Stimulated activated CD4-positive, alpha-beta T cell treated with anti-CD3 and anti-CD28 coated beads, Interleukin-15, amount 100 ng/mL, for 1 hour (primary cell): ENCODE measurements at places on chromosomes 6 and 20.
A peak's percentile ranks its signal among the peaks of the same experiment; 100 is the strongest.

- DNase-seq, result no peak
Measured at GRCh38 chr6:140311146-140311545, 936.7 kb upstream of the CITED2 start.

DNA sequence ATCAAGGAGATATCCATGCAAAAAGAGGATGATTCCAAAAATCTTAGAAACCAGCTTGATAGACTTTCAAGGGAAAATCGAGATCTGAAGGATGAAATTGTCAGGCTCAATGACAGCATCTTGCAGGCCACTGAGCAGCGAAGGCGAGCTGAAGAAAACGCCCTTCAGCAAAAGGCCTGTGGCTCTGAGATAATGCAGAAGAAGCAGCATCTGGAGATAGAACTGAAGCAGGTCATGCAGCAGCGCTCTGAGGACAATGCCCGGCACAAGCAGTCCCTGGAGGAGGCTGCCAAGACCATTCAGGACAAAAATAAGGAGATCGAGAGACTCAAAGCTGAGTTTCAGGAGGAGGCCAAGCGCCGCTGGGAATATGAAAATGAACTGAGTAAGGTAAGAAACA lies 10.1 kb upstream of the SNRNP48 start:
- DNase-seq, result no peak

- DNase-seq, result no peak
Measured at GRCh38 chr6:31776485-31776988, 591 bp downstream of the VWA7 start.

DNA sequence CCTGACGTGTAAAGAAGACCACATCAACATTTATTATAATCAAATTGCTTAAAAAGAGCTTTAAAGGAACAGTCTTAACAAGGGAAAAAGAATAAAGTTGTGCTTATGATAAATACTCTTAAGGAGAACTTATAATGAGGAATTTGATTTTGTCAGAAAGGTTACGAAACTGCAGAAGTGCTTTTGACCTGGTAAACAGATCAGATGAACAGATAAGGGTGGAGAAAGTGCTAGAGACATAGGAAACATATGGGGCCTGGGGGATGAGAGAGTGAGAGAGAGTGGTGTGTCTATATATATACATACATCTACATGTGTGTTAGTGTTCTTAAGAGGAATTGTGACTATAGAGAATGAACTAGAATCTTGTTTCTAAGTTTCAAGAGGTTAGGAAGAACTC lies 186.2 kb upstream of the GJE1 start:
- DNase-seq, result no peak

DNA sequence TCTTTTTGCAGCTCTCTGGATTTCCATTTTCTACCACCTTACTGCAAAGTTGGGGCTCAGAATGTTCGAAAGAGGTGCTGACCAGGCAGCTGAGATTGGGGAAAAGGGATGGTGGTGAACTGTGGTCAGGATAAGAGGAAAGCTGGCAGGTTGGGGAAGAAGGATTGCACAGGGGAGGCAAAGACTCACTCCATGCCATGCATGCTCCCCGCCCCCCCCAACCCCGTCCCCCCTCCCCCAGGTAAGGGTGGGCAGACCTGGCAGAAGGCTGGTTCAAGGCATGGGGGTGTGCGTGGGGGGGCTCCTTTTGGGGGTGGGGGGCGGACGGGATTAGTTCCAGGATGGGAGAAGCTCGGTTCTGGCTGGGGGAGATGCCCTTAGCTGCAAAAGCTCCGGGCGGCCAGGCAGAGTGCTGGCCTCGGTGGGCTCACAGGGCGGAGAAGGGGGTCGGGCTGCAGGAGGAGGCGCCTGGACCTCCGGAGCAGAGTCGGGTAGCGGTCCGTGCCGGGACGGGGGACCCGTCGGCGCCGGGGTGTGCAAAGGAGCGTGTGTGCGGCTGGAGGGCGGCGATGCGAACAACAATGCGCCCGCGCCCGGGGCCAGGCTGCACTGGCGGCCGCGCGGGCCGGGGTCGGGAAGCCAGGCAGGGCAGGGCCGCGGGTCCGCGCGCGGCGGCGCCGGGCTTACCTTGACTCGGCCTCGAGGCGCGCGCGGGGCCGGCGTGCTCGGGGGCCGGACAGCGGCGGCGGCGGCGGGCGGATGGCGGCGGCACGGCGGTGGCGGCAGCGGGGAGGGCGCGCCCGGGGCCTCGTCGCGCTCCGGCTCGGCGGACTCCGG lies 880 bp downstream of the ADNP start:
- peak; percentile 6 for DNase-seq

GRCh38 chr20:48523191-48523995 lies 304.4 kb downstream of the PREX1 start:
- DNase-seq, result no peak

DNA sequence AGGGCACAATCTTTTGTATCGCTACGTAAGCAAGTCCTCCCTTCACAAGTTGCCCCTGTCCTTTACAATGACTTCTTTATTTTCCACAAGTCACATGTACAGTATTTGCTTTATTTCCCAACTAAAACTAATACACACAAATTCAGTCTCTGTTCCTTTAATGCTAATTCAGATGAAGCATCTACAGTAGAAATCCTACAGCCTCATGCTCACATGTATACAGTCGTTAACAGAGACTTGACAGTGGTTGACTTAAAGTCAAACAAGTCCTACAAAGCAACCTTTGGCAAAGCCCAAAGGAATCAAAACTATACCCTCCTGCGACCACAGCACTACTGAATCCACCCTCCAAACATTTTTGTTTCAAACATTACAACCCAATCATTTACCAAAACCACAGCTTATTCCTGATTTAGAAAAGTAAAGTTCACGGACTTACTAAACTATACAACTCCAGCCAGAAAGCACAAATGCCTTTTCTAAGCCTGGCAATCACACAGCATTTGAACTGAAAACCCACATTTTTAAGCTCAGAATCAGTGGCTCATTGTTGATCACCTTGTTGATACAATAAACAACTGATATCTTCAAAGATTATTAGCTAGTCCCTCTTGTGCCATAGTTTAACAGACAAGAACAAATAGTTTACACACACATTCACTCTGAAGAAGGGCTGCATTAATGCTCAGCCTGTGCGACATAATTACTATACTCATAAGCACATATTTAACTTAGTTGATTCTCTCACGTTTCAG lies 70.9 kb upstream of the NHSL1 start:
- DNase-seq, result no peak

DNA sequence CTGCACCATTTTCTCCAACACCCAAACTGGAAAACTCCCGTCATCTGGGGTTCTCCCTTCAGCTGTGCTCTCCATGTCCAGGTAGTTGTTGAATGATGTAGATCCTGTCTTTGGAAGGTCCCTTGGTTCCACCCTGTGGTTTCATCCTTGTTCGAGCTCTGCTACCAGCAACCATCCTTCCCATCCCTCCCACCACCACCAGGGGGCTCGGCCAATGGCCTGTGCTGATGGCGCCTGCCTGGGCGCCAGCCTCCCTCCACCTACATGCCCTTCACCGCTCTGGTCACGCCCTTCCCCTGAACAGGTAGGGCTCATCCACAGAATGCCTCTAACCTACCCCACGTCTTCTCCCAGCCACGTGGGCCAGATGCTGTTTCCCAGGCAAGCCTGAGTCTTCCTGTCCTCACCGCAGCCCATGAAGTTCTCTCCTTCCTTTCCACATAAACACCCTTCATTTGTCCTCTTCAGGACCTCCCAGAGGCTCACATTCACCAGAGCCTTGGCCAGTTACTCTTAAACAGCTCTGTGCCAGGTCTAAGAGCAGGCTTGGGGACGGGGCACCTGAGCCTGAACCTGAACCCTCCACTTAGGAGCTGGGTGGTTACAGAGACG lies 75.1 kb upstream of the DUSP22 start:
- no peak for DNase-seq

DNA sequence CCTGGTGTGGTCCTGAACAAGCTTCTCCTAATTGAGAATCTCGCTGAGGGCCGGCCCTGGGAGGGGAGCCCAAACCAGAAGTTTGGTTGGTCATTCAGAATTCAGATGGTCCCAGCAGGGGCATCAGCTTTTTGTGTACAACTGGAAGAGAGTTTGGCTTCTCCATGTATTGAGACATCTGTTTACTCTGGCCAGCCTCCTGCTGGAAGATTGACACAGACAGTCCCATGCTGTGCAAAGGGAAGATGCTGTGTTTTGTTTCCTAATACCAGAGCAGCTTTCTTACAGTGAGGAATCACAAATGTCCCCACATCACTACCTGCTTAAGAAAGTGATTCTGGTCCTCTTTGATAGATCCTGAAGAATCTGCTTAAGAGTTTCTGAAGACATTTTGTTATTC lies 97.8 kb downstream of the PLEKHG1 start:
- DNase-seq, result no peak

- no peak for DNase-seq
Measured at GRCh38 chr6:89037141-89037900, 43.2 kb upstream of the PNRC1 start.

DNA sequence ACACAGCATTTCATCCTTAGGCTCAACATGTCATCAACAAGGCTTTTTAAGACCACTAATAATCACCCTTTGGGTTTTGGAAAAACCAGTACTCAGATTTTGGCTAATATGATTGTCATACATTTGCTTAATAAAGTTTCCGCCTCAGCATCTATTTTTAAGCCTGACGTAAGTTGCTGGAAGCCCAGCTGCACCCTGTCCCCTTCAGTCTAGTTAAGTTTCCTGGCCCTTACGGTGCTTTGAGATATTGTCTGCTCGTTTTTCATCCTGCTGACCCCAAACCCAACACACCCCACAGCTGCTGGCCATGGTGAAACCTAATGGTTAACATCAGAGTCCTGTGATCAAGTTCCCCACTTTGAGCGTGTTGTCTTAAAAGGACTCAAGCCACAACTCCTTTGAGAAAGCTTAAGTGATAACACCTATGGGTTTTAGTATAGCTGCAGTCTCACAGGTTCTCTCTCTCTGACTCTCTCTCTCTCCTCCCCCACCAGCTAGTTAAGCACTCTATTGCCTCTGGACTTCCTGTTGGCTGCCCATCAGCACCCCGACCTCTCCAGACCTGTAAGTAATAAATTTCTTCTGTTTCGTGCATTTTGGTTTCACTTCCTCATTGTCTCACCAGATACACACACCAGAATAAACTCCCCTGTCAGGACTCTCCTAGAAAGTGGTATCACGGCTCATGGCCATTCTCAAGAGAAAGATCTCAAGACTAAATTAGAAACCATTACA lies 802.0 kb downstream of the C6orf118 start:
- DNase-seq, result no peak

DNA sequence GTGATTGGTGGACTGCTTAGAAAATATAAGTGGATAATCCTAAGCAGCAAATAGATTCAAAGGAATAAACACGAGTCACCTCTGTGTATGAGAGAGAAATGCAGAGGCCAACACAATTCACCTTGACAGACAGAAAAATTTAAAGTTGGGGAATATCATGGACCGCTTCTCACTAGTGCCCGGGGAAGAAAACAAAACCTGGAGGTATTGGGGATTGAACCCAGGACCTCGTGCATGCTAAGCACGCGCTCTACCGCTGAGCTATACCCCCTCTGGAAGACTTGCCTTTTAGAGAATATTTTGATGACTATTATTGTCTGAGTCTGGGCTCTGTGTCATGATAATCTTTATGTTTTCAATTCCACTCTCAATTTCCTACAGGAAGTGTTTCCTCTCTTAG lies 111.9 kb downstream of the TRIM27 start:
- DNase-seq, result no peak

GRCh38 chr20:22954661-22955060 lies 80.5 kb upstream of the SSTR4 start:
- DNase-seq, result no peak

DNA sequence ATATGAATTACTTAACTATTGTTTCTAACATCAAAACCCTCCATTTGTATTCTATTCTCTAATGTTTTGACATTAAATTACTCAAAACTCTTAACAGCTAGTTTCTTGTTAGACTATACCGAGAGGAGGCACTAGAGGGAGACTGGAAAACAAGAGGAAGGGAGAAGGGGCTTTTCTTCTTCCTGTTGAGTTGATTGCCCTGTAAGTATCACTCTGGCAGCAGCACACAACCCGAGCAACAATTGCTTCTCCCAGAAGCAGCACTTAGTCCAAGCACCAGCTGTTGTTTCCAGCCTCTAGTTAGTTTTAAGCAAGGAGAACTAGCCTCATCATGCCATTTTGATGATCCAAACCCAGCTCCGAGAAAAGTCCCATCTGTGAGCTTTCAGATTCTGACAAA lies 603.8 kb downstream of the PRKN start:
- DNase-seq, result no peak

DNA sequence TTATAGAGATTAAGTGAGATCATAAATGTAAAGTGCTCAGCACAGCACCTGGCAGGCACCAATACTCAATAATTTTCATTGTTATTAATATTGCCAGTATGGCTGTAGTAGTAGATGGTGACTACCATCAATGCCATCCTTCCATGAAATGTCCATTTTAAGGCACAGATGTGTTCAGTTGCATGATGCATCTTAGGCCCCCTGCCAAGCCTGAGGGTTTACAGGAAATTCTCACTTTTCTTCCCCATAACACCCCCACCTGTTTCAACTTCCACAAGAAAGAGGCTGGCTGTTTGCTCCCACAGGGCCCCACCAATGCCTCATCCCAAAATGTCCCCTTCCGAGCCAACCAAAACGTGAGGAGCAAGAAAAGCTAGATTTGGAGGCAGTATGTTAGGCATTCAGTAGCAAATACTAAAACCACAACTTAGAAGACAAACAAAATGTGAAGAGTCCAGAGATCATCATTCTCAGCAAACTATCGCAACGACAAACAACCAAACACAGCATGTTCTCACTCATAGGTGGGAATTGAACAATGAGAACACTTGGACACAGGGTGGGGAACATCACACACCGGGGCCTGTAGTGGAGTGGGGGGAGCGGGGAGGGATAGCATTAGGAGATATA lies 110.6 kb upstream of the NHSL1 start:
- no peak for DNase-seq

GRCh38 chr6:135129136-135129856 lies 51.8 kb upstream of the MYB start:
- no peak for DNase-seq

DNA sequence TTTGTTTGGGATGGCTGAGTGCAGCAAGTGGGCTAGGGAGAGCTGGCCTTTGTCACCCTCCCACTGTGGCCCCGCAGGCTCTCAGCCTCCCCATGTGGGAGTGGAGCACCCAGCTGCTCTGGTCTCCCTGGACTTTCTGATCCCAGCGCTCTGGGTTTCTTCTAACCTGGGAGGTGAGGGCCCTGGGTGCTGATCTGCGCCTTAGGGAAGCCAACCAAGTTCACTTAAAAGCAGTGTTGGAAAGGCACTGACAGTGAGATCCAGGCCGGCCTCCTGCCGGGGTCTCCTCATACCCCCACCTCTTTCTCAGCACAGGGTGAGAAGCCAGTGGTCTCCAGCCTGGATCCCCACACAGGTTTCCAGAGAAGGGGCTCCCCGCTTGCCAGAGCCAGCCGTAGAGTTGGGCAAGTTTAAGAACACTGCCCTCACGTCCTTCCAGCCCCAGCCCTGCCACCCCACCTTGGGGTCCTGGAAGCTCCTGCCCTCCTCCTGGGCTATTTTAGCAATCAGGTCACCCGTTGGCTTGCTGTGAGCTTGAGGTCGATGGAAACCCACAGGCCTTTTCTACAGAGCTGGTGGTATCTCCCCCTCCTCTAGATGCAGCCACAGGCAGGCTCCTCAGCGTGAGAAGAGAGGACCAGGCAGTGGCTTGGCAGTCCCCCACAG lies 9.6 kb downstream of the C20orf203 start:
- DNase-seq, result no peak

GRCh38 chr6:134992155-134992554 lies 42.3 kb upstream of the ALDH8A1 start:
- DNase-seq, result no peak
